ENCODE measurements at places on chromosomes 1 and 21. TPM values are rescaled to one million over a fixed set of nuclear protein-coding genes. Genes with fewer than 3 reads are reported as not detected.

GRCh38 chr1:25055961-25056360 is 125.9 kb upstream of the RUNX3 start:
- DNase-seq = no peak

DNA sequence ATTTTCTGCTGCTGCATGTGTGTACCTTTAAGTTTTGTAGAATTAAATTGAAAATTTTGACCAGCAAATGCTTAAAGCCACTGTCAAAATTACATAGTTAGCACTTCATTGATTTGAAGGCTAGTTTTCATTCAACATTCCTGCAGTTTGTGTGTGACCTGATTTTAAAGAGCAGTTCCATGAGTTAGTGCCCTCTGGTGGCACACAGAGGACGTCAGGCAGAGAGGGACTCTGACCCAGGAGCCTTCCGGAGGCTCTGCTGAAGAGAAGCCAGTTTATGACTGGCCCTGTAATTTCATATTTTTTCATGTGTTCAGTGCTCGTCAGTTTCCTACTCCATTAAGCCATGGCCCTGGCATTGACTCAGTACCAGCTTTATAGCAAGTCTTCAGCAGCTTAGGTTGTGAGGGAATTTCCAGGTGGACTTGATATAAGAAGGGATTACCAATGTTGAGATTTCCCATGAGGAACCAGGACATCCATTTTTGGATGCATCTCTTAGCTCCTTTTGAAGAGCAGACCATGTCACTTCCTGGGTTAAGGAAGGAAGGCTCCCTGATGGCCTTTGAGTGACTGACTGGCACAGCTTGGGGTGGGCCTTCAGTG is 104.7 kb downstream of the CAMTA1 start:
- no peak for DNase-seq

- peak; percentile 79 for DNase-seq
Observed at GRCh38 chr1:64356636-64357256, 113.2 kb upstream of the CACHD1 start.

GRCh38 chr1:78339490-78339889 is 151.3 kb upstream of the PTGFR start:
- DNase-seq = no peak

DNA sequence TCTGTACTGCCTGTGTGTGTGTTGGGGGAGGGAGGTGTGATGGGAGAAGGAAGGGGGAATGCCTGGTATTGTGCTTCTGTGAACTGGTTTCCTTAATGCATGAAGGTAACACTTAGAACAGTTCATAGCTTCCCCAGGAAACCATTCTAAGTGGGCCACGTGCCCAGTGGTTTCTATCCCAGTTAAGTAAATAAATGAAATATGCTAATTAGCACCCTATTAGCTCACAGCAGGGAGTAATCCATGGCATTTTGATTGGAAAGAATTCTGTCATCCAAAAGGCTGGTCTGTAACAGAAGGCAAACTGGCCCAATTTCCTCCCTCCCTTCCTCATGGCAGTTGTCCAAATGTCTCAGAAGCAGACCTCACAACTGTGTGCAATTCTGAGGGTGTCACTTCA is 199.3 kb downstream of the TTLL7 start:
- DNase-seq = no peak

DNA sequence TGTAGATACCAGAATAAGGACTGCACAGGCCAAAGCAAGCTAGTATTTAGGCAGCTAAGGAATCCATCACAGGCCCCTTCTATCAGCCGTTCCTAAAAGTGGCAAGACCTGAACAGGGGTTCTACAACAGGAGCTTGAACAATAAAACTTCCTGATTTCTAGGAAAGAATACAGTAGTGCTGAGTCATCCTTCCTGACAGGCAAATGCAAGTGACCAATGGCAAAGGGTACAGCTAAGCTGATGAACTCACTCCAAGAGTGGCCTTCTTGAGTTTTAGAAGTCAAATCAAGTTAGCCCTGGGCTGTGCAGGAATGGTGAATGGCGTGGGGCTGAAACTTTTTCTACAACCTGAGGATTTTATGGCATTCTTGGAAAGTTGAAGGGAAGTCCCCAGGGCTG is 112.9 kb downstream of the GREM2 start:
- no peak for DNase-seq

DNA sequence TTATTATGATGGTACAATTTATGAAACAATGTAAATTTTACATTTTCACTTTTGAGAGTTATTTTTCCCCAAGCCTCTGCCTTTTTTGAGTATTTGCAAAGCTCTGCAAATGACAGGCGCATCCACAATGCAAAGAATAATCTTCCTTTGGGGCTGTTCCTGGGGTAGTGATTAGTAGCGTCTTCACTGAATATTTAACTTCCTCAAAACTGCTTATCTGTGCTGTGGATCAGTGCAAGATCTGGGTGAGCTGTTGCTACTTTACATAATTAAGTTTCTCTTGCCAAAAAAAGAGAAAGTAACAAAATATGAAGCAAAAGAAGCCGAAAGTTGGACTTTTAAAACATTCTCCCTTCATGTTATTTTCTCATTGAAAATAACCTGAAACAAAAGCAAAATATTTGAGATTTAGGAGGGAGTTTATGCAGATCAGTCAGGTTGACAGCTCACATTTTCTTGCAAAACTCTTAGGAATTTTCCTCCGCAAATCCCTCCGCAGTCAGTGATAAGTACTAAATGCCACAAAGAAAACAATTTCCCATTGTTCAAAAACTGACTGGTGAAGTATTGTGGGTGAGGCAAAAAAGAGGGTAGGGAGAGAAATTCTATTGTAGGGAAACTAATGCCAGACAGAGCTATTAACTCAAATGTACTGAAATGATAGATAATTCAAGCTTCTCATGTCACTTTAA is 276.4 kb upstream of the B3GALT2 start:
- DNase-seq = no peak

- DNase-seq = no peak
Observed at GRCh38 chr1:22077728-22078127, 25.2 kb downstream of the CDC42 start.

GRCh38 chr1:12573015-12573825 is 44.8 kb downstream of the DHRS3 start:
- DNase-seq = no peak

GRCh38 chr1:119266386-119266785 is 102.2 kb upstream of the HAO2 start:
- no peak for DNase-seq

DNA sequence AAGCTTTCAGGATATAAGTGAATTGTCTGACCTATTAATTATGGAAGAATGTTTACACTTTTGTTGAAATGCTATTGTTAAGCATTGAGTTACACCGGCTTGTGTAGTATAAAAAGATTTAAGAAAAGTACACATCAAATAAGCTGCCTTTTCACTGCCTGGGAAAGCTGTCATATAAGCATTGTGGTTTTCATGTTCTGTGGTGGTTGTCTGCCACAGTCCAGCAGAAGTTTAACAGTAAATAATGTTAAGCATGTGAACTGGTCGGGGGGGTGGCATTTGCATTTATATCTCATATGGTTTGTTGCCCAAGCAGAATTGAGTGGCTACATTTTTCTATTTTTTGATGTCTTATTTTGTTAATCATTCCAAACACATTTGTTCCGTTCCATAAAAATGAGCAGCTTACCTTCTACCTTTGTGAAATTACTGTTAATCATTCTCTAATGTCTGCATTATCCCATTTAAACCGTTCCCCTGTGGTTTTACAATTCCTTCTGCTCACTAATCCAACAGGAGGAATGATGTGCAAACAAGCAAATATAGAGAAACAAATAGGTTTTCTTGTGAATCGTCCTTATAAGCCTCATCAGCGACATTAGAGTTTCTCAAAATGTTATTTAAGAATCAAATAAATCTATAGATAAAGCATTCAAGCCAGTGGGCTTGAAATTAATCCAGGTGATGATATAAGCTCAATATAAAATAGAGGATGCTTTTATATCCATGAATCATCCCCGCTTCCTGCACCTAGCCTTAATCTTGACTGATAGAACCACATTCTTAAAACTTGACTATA is 160.8 kb upstream of the SAMSN1 start:
- DNase-seq = no peak

The SLAMF9 gene
- not detected for total RNA-seq

The CDC7 gene
- total RNA-seq = 43.4 TPM

The LDLRAD2 gene
- total RNA-seq = 0.88 TPM

The KRTAP12-1 gene
- not detected for total RNA-seq

The NES gene
- total RNA-seq = 168 TPM

The ZNF678 gene
- 25.3 TPM for total RNA-seq

The CGN gene
- 30.9 TPM for total RNA-seq

The MAPKAPK2 gene
- 50.1 TPM for total RNA-seq

The SMG5 gene
- total RNA-seq = 100 TPM
